Activated gamma-delta T cell treated with Interleukin-2 at 50 U/mL for 16 hours (primary cell): ENCODE measurements at places on chromosomes 12 and 14.
A peak's percentile ranks its signal among the peaks of the same experiment; 100 is the strongest.

- DNase-seq, result no peak
These were observed 222.6 kb downstream of the ACSS3 start for GRCh38 chr12:81300454-81300853.

GRCh38 chr12:109307051-109307450 is 2.0 kb downstream of the FOXN4 start:
- DNase-seq, result no peak

DNA sequence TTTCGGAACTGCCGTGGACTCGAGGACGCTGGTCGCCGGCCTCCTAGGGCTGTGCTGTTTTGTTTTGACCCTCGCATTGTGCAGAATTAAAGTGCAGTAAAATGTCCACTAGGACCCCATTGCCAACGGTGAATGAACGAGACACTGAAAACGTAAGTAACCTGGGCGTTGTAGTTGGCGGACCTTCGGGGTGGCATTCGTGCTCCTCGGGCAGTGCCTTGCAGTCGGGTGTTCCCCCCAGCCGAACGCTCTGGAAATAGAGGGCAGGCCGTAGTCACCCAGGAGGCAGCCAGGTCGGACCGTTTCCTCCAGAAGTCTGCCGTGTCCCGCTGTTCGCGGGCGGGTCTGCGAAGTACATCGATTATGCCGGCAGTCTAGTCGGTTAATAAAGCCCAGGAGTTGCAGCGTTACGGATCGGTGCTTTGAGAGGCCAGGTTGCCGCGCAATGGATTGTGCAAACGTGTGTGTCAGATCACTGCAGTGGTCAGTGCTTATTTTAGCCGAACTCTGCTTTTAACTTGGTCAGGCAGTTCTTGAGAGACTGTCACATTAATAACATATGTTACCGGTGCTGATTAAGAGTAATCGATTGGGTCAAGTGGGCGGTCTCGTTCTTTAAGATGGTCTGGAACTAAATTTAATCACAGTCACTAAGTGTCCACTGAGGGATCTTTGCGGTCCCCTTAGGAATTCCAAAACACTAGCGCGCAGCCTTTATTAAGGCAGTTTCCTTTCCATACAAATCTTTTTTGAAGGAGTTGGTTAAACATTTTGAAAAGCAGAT is 906 bp downstream of the MARK3 start:
- DNase-seq, result peak; percentile 20

DNA sequence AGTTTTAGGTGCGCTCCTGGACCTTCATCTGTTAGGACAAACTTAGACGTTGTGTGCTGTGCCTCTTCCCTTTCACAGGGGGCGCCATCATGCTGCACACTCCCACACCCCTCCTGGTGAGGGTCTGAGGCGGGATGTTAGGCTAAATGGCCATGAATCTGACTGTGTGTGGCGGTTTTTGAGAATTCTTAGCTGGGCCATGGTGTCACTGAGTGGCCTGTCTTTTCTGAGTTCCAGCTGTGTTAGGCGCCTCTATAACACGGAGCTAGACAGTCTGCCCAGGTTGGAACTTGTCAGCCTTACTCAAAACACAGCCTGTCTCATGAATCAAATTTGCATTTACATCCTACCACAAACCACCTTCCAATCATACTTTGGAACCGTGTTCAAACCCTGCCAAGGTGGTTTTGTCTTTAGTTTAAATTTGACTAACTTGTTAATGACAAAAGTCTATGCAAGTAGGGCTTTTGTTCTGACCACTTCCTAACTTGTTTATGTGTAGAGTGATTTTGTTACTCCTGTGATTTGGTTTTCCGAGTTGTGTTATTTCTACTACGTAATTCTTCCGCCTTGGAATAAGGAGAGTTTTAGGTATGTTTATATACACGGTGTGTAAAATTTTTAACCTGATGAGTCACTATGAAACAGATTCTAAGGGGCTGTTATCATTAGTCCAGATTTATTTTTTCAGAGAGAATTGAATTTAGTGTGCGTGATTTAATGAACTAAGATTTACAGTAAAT is 19.6 kb downstream of the ACVR1B start:
- DNase-seq, result peak; percentile 32

GRCh38 chr12:45131506-45131905 is 80.6 kb upstream of the DBX2 start:
- no peak for DNase-seq

DNA sequence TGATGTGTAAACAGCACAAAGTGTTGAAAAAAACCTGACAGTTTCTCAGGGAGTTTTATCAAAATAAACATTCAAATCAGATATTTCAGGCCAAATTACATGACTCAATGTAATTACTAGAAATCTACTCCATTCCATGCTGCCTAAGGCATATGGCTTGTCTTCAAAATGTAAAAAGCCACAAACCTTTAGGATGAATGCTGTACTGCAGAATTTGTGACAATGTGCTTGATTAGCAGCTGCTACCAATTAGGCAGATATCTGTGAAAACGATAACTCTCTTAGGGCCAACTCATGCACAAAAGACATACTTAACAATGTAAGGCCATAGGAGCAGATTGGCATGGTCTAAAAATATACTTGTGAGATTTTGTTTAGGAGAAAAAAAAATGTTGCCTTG is 267.0 kb downstream of the DACT1 start:
- no peak for DNase-seq

DNA sequence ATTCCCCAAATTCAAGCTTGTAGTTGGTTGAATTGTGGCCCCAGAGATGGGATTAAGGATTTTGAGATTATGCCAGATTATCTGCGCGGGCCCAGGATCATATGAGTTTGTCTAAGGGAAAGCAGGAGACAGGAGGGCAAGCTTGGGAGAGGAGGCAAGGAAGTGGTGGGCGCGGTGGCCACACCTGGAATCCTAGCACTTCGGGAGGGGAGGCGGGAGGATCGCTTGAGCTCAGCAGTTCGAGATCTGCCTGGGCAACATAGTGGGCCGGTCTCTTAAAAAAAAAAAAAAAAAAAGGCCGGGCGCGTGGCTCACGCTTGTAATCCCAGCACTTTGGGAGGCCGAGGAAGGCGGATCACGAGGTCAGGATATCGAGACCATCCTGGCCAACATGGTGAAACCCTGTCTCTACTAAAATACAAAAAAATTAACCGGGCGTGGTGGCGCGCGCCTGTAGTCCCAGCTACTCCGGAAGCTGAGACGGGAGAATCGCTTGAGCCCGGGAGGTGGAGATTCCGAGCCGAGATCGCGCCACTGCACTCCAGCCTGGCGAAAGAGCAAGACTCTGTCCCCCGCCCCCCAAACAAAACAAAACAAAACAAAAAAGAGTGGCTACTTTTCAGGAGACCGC is 881 bp upstream of the PUS1 start:
- no peak for DNase-seq

DNA sequence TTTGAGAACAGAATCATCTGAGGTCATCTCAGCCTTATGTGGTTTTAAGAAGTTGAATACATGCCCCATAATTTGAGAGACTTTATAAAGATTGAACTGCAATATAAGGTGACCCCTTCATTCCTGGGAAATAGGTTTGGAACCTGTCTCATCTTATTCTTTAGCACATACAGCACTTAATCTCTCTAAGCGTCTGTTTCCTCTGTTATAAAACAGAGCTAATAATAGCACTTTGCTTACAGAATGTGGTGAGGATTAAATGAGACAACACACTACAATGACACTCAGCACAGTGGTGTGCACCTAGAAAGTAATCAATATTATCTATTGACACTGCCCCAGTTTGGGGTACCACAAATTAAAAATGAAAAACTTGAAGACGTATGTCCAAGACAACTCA is 102.1 kb downstream of the DUSP6 start:
- DNase-seq, result no peak
